Activated CD8-positive, alpha-beta memory T cell treated with anti-CD3 and anti-CD28 coated beads for 1 hour (primary cell): ENCODE measurements at places on chromosomes 3 and 15.
A peak's percentile ranks its signal among the peaks of the same experiment; 100 is the strongest.

DNA sequence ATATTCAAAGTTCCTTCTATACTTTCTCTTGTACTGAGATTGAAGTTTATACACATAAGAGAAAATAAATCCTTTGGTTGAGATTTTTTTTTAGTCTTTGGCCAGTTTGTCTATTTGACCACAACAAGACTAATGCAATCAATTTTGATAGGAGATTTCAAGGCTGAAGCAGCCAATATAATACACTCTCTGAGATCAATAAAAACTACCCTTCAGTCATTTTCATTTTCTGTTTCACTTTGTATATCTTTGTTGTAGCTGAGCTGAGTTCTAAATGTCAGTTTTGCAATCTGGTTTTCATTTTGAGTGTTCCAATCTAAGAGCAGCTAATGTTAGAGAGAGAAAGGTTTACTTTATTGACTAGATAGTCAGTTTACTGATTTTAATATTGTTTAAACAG is 623.8 kb upstream of the ROBO1 start:
- no peak for DNase-seq

DNA sequence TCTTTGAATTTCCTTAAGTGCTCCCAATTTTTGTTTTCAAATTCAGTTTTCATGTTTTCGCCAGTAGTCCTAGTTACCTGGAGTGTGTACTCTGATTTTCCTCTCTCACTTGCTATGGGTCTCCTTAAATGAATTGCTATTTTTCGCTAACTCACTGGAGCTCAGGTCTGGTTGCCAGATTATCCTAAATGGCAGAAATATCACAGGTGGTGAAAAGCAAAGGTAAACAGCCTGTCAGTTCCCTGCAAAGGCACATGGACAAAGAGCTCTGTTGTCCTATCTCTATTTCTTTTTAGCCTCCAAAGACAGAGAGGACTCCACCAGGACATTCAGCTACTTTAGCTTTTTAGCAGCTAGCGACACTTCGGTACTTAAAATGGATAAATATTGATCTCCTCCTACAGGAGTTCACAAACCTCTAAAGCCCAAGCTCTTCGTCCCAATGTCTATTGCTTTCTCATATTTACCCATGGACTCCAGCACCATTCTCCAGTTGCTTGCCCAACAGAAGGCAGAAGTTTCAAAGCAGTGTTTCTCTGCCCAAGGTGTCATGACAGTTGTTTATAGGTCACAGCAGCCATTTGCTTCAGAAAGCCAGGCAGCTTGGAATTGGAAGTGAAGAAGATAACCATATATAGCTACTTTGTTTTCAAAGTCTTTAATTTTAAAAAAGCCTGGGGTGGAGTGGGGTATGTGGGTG is 12.3 kb downstream of the ZBTB20 start:
- DNase-seq, result no peak

- DNase-seq, result no peak
Measured at GRCh38 chr3:29486096-29486495, 205.2 kb downstream of the RBMS3 start.

- DNase-seq, result no peak
Measured at GRCh38 chr3:159916052-159916451, 72.6 kb upstream of the IL12A start.

DNA sequence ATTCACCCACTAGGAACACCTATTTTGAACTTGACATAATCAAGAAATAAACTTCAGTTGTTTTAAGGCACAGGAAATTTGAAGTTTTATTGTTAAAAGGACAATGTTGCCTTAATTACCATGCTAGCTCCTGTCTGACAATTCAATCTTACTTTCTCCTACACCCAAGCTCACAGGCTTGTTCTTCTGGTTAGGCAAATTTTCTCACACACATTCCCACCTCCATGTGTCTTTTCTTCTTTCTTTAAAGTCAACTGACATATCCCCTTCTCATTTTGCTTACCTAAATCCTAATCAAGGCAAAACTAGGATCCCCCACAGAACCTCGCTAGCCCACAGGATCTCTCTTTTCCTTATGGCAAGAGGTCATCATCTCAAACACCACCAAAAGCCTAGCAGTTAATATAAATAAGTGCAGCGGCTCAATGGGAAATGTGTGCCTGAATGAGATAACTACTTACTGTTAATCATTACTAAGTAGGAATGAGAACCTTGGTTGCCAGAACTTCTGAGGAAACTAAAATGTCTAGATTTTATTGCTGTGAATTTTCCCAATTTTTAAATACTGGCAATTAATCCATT is 189.3 kb downstream of the PLCH1 start:
- no peak for DNase-seq

GRCh38 chr3:143078883-143079282 is 40.7 kb upstream of the CHST2 start:
- no peak for DNase-seq

DNA sequence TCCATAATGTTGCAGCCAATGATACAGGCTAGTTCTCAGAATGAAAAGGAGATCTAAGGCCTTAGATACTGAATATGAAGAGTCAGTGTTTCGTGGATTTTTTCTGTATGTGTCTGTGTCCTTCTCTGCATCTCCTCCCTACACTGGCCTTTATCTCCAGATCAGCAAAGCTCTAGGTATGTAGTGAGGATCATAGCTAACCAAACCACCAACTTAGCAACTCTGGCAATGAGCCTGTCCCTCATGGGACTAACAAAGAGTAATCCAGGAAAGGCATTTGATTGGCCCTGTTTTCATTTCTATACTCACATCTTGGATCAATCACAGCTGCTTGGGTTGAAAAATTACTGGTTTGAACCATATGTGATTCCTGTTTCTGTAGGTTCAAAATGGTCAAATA is 18.6 kb upstream of the CNTN3 start:
- no peak for DNase-seq

GRCh38 chr3:182094321-182094720 is 382.6 kb downstream of the SOX2 start:
- DNase-seq, result no peak

DNA sequence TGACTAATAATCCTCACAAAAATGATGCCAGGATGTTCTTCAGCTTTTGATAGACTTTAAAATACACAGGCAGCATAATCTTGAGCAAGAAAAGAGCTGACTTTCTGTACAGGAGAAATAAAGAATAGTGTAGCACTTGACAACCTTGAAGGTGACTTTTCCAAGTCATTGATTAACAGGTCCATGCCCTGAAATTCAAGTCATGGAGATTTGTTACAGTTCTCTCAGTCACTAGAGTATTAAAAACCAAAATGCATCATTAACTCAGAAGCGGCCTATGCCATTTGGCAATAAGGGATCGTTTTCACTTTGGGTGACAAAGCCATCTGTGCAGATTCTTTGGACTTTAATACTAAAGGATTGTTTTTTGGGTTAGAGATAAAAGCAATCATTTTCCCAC is 692.7 kb upstream of the SGO1 start:
- DNase-seq, result no peak

GRCh38 chr3:5579139-5579602 is 391.7 kb downstream of the EDEM1 start:
- DNase-seq, result no peak

DNA sequence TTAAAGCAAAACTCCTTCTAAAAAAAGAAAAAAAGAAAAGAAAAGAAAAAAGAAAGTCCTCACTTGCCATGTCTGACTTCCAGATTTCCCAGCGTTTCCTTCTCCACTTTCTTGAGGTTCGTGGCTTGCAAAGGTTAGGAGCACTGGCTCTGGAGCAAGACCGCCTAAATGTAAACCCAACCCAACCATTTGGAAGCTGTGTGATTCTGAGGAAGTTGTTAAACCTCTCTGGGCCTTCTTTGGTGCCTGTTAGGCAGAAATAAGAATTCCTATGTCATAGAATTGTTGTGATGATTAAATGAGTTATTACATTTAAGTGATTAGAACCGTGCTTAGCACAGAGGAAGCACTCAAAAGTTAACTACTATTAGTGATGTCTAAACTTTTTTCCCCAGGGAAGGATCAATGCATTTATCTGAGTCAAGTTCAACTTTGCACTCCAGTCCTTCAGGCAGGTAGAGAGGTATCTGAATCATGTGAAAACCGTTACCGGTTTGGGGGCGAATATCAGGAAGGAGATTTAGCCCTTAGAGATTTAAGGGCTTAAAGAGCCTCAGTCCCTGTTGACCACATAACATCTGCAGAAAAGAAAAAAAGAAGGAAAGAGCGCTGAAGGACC is 78.3 kb upstream of the HES1 start:
- no peak for DNase-seq

DNA sequence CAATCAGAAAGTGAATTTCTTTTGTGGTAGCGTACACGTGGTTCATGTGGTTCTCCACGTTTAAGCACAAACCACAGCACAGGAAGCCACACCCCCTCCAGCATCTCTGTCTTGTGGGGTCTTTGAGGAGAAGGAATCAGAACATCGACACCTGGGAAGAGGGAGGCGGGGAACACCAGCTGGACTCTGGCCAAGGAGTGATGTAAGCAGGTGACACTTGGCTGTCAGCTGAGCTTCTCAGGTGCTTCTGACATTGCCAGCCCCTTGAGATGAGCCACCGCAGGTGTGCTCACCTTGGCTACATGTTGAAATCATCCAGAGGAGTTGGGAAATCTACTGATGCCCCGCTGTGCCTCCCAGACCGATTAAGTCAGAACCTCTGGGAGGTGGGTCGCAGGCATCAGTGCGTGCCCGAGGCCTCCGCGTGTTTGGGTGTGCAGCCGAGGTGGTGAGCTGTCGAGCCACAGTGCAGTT is 85.0 kb downstream of the FAM81A start:
- DNase-seq, result peak; percentile 18

- no peak for DNase-seq
Measured at GRCh38 chr15:98555173-98555515, 93.2 kb upstream of the IGF1R start.

DNA sequence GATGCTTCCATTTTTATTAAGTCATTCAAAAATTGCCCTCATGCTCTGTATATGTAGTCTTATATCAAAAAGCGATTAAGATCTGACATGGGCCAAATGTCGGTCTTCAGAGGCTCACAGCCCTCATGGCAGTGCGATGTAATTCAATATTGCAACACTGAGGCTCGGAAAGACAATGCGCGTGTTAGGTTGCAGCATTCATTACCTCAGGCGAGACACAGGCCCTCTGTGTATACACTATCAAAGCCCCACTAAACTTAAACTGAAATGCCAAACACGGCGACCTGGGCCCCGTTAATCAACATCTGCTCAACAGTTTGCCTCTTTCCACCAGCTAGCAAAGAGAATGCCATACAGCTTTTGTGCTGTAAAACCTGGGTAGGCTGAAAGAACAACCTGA is 413.4 kb downstream of the ERC2 start:
- no peak for DNase-seq

- DNase-seq, result no peak
Measured at GRCh38 chr15:29596266-29596665, 226.0 kb downstream of the TJP1 start.

- DNase-seq, result no peak
Measured at GRCh38 chr3:72658466-72659100, 189.7 kb downstream of the SHQ1 start.

DNA sequence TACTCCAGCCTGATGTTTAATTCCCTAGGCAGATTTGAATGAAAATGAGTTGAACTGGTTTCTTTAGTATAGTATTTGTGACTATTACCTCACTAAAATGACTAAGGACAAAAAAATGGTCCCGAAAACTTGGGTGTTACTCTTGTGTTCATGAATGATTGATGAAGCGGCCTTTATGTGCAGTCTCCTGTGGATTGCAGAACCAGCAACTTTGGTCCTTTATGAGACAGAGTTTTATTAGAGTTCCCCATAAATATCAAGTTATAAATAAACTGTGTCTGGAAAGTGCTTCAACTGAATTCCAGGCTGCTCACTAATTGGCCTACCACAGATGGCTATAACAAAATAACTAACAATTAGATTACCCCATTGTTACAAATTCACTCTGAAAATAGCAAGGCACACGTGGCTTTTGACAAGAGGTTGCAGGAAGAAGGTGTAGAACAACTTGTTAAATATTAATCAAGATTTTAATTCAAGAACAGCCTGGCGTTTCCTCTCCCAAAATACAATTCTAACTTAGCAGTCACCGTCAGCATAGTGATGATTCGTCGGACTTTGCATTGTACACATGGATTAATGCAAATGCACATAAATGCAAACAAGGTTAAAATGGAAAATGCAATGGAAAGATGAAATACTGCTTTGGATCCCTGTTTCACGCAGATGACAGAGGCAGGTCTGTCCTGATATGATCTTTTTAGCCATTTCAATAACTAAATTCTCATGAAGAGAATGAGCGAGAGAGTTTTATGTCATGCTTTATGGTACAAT is 567.3 kb upstream of the ZNF717 start:
- DNase-seq, result no peak

GRCh38 chr15:57505056-57505715 is 86.5 kb upstream of the MYZAP start:
- no peak for DNase-seq

GRCh38 chr3:195548006-195548405 is 4.9 kb upstream of the PPP1R2 start:
- DNase-seq, result no peak

- no peak for DNase-seq
Measured at GRCh38 chr3:135301670-135302069, 506.6 kb downstream of the EPHB1 start.

DNA sequence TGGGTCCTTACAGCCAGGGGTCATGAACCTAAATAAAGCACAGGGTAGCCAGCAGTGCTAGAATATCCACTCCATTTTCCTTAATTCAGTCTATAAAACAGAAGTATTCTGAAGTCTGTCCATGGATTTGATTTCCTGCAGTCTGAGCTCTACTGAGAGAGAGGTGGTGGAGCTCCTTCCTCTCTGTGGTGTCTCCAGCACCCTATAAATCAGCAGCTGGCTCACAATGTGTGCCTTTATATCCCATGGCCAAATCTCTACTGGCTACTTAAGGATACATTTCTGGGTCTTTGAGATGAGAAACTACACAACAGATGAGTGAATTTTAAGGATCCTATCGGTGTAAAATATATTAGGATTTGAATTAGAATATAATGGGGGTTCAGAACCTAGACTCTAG is 339.9 kb upstream of the RBMS3 start:
- no peak for DNase-seq

DNA sequence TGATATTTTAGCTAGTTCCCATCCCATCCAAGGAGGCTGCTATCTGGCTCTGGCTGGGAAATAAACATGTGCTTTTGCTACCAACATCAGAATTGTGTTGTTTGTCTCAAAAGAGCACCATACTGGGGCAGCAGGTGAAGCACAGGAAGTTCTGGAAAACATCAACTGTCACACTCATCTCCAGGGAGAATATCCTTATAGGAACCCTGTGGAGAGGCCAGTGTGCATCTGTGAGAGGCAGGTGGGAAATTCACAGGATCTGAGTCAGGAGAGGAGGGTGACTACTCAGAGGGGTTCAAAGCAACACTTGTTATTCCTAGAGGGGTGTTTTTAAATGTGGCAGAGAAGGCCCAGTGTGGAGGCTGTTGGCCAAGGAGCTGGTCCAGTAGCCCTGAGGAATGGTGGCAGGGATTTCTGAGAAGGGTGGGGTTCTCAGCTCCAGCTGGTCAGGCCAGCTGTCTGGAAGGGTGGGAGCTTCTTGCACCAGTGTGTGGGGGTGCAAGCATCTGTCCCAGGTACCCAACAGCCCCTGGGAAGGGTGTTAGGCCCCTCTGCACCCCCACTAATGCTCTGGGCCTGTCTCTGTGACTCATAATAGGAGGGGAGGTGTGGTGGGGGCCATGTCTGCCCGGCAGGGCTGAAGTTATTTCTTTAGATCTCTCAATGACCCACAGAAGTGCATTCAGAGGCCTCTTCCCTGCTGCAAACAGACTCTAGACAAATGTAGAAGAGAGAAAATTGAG is 28.7 kb downstream of the RPSA start:
- no peak for DNase-seq
